ENCODE measurements at places on chromosomes 16 and 17. TPM values are rescaled to one million over a fixed set of nuclear protein-coding genes. Genes with fewer than 3 reads are reported as not detected.
A peak's percentile ranks its signal among the peaks of the same experiment; 100 is the strongest.

DNA sequence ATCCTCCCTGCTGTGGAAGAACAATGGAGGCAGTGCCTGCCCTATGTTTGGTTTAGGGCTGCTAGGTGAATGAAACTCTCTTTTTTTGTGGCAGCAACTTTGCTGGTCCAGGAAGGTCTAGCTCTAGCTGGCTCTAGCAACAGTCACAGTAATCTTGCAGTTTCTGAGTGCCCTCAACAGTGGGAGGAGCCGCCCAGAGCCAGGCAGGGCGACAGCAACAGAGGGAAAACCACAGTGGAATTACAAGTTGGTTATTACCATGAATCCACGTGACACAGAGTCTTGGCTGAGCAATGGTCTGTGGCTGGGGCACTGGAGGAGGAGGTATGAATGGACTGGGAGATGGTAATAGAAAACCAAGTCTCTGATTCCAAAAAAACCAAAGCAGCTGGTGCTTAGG is 10.3 kb downstream of the HSPB9 start:
- ATAC-seq = peak; percentile 93

- peak; percentile 43 for ATAC-seq
Measured at GRCh38 chr17:35536664-35537171, 760 bp downstream of the SLFN12L start.

The C16orf74 gene
- 0.35 TPM for total RNA-seq

The ENPP7 gene
- total RNA-seq = 0.50 TPM

The GINS2 gene
- 39.1 TPM for total RNA-seq

GRCh38 chr17:28812748-28813377 is 29.7 kb downstream of the FAM222B start:
- ATAC-seq = peak; percentile 22

The DUS2 gene
- total RNA-seq = 24.6 TPM

GRCh38 chr16:56950881-56951771 is 10.6 kb upstream of the CETP start:
- ATAC-seq = peak; percentile 87

DNA sequence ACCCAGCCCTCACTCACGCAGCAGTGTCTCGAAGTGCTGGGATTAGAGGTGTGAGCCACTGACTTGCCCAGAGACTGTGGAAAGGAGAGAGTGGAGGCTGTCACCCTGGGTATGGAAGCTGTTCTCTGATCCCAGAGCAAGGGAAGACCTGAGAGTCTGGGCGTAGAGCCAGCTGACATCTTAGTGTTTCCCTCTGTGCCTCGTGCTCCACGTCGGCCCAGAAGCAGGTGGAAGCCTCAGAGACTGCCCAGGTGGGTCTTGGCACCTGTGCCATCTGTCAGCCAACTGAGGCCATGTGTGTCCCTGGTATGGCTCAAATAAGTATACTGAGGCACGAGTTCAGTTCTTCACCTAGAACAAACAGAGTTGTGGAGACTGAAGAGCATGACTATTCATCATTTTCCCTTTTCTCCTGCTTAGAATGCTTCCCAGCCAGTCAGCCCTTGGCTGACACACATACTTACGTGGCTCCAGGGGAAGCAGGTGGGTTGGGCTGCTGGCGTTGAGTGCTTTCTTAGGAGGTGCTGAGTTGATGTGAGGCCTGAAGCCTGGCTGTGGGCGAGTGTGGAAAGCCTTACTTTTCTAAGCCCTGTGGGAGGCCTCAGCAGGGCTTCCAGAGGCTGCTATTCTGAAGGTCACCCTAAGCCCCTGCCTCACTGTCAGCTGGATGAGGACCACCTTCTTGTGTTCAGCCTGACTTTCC is 8.1 kb downstream of the CTRL start:
- ATAC-seq = no peak

The KCNH4 gene
- 0.95 TPM for total RNA-seq

The MEFV gene
- total RNA-seq = 0.11 TPM

The WNT9B gene
- total RNA-seq = not detected

The HEATR9 gene
- 0.24 TPM for total RNA-seq

The BRIP1 gene
- 21.7 TPM for total RNA-seq

The C1QTNF8 gene
- total RNA-seq = not detected

GRCh38 chr17:59859444-59860025 is 33.2 kb downstream of the TUBD1 start:
- ATAC-seq = peak; percentile 54

DNA sequence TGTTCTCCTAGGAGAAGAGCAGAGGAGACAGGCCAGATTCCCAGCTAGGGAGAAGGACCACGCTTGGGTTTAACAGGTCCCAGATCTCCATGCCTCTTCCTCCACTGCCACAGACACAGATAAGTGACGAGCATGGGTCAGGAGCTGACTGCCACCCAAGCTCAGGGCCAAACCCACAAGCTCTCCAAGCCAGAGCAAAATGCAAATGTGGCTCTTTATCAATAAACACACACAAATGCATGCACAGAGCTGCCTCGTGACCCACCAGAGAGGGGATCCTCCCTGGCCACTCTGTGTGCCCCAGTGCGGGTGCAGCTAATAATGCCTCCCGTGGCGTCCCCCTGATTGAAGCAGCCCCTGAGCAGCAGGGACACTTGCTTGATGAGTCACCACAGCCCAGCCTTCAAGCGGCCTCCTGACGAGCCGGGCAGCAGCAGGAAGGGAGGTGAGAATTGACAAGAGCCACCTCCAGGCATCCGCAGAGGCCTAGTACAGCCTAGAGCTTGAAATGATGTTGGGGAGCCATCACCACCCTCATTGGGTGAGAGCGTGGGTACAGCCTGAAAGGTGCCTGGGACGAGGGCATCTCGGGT is 143.9 kb downstream of the CCDC182 start:
- ATAC-seq = no peak

GRCh38 chr17:70276906-70277305 is 107.6 kb downstream of the KCNJ2 start:
- ATAC-seq = no peak

GRCh38 chr16:81035975-81036750 is 521 bp downstream of the ATMIN start:
- ATAC-seq = peak; percentile 72

The NOMO2 gene
- total RNA-seq = 67.4 TPM

Data from activated T-helper 17 cell treated with anti-CD3 and anti-CD28 coated beads, Interleukin-2, amount 50 U/mL, for 72 hours (primary cell).